Natural killer cell (primary cell): ENCODE measurements at places on chromosomes 13 and 19.
A peak's percentile ranks its signal among the peaks of the same experiment; 100 is the strongest.

- no peak for DNase-seq
Observed at GRCh38 chr19:10724573-10725071, 6.7 kb downstream of the DNM2 start.

GRCh38 chr13:114067381-114067885 is 65.0 kb downstream of the RASA3 start:
- no peak for DNase-seq

GRCh38 chr19:7349961-7350711 is 1.4 kb downstream of the ARHGEF18 start:
- DNase-seq, result peak; percentile 75

DNA sequence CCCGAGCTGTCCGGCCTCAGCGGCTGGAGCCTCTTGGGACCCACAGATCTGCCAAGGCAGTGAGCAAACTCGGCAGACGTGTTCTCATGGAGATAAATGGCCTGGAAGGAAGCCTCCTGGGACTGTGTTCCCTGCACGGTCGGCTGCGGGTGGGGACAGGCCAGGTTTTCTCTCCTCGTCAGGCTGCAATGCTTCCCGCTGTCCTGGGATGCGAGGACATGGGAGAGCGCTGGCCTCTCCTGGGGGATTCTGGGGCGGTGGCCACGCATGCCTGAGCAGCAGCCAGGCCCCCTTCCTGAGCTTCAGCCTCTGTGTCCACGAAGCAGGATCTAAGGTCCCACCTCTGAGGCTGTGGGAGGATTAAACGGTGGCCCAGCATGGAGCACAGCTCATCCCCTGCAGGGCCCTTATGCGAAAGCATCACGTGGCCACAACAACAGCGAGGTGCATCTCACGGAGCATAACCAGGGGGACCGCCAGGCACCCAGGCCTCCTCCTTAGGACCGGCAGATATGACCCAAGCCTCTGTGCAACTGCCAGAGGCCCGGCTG is 21.2 kb upstream of the C13orf46 start:
- no peak for DNase-seq

DNA sequence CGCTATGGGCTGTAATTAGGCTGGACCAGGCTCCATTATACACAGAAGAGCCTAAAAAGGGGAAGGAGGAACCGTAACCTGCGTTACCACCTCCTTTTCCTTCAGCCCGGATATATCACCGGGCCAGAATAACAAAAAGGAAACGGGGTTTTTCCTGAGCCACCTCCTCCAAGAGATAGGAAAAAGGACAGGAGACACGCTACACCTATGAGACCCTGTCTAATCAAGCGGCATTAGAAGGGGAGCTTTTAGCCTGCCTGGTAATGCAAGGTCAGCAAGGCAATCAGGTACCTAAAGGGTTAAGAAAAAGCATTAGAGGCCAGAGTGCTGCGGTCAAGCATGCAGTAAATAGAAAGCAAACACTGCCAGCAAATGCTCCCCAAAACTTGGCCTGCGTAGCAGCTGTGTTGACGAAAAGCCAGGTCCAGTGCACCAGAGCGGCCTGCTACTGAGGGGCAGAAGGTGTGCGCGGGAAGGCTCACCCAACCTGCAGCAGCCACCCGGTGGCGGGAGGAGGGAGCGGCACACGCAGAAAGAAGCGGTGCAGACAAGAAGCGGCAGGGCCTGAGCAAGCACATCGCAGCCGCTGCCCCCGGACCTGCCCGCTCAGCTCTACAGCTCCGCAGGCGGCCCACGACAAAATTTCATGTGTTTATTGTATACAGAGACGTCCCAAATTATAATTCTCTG is 1466.1 kb downstream of the UQCRFS1 start:
- no peak for DNase-seq

DNA sequence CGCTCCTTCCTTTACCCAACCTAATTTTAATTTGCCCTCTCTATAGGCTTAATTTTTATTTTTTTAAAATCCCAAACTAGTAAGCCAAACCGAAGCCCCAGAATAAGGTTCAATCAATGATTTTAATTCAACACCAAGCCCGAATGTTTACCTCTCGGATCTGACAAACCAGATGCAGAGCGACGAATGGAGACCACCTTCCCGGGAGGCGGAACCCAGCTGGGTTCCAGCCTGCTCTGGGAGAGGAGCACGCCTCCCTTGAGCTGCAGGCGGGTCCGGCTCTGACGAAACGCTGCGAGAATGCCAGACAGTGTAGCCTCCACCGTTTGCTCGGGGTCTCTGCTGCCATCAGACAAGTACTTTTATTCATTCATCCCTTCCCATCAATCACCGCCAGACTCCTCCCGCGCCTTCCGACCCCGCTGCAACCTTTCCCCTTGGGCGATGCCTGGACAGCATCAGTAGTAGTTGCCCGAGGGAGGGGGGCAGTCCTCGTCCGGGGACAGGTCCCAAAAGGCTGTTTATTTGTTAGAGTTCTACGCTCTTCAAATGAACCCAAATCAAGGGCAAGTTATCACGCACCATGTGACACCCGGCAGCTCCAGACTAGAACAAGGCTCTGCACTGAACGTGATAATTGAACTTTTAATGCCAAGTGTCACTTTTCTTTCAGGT is 752 bp upstream of the EDNRB start:
- no peak for DNase-seq

GRCh38 chr19:21694171-21694906 is 73.0 kb downstream of the ZNF100 start:
- no peak for DNase-seq

- DNase-seq, result no peak
Observed at GRCh38 chr19:23183251-23183650, 66.4 kb downstream of the ZNF730 start.

DNA sequence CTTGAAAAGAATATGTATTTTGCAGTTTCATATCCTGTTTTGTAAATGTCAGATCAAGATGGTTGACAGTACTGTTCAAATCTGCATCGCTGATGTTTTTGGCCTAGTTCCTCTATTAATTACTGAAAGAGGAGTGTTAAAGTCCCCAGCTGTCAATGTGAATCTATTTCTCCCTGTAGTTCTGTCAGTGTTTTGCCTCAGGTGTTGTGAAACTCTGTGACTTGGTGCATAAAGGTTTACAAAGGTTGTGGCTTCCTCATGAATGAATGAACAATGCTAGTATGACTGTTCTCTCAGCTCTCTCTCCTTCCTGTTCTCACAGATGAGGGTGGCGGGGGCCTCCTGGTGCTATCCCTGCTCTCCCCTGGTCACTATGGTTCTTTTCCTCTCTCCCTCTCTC is 142.4 kb downstream of the MYCBP2 start:
- no peak for DNase-seq
